Daoy (cell line): ENCODE measurements at places on chromosomes 1 and 21.
A peak's percentile ranks its signal among the peaks of the same experiment; 100 is the strongest.

GRCh38 chr1:102751111-102751510 lies 357.2 kb downstream of the COL11A1 start:
- DNase-seq: no peak

- no peak for DNase-seq
These were observed 177.1 kb downstream of the HHAT start for GRCh38 chr1:210505601-210506496.

DNA sequence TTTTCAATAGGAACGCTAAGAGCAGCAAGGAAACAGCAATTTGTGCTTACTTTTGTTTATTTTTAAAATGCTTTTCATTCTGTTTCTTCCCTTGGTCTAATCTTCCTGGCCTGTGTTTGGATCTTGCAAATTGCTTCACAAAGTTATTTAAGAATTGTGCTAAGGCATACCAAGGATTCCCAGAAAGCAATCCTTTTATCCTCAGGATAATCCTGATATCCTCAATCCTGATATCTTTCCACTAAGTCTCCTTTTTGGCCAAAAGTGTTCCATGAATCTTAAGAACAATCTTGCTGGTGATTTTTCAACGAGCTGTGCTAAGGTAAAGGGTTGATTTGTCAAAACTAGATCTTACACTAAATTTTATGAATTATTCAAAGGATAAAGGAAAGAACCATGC lies 1577.9 kb downstream of the PLA2G4A start:
- no peak for DNase-seq

GRCh38 chr1:100628631-100629081 lies 90.7 kb downstream of the GPR88 start:
- DNase-seq: peak; percentile 23

DNA sequence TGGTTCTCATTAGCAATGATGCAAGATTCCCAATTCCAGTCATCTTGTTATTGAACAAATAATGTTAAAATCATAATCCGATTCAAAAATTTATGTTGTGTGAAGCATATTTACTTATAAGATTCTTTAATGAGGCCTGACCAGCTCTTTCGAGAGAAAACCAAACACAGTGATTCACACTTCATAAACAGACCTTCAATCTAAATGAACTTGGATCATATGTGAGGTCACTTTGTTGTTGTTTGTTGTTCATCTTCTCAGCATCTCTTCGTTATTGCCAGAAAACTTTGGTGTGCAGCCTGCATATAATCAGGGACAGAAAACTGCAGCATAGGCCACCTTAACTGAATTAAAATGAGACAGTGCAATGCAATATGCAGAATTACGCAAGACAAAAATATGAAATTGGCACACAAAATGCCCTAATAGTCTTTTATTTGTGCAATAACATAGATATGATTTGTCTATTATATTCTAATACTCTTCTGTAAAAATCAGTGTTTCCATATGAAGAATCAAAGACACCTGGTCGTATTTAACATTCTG lies 30.1 kb downstream of the NCAM2 start:
- DNase-seq: no peak

DNA sequence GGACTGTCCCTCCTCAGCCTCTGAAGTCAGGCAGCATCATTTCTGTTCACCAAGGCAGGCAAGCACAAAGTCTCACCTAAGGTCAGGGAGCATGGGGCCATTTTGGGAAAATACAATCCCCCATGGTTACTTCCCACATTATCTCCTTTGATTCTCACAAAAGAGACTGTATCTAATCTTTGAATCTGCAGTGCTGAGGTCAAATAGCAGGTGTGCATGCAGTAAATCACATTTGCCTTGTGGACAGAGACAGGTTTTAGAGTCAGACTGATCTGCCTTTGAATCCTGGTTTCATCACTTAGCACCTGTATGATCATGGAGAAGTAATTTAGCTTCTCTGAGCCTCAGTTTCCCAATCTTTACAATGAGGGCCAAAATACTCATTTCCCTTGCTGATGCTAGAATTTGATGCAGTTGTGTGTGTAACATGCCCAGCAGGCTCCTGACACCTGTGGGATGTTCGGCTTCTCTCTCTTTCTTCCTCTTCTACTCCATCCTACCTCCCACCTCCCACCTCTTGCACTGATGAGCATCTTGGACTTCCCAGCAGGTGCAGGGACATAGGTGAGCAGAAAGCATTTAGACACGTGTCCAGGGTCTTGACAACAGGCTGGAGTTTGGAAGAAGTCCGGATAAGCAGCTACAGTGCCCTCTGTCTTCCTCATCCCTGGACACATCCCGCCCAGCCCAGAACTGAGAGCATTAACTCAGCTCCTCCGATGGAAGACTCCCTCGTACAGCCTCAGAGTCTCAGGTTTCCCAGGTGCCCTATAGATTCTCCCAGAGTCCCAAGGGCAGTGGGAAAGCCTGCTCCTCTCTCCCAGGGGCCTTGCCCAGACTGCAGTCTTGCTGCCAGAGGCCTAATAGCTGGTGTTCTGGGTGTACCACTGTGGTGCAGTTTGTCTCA lies 18.9 kb downstream of the NENF start:
- DNase-seq: no peak

- DNase-seq: peak; percentile 93
These were observed at the start of gene CAPN2 for GRCh38 chr1:223712194-223712849. Gene CAPN2 (plus strand): TSS chr1:223712539. CDS start chr1:223712641, 102 bp downstream.

GRCh38 chr21:33121715-33122475 lies 52.0 kb downstream of the OLIG1 start:
- peak; percentile 64 for DNase-seq

GRCh38 chr1:174297351-174297750 lies 138.0 kb downstream of the RABGAP1L start:
- DNase-seq: no peak

DNA sequence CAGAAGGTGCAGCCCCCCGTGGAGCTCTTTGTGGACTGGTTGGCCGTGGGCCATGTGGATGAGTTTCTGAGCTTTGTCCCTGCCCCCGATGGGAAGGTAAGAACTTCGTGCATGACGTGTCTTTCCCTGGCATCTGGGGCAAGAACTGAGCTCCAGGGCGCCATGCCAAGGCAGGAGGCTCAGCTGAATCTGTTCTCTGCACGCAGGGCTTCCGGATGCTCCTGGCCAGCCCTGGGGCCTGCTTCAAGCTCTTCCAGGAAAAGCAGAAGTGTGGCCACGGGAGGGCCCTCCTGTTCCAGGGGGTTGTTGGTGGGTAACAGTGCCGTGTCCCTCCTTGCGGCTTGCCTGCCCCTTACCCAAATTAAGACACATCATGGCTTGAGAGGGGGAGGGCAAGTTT lies 27.7 kb downstream of the PADI3 start:
- DNase-seq: peak; percentile 96

- no peak for DNase-seq
These were observed 23.7 kb downstream of the SNX27 start for GRCh38 chr1:151635479-151636072.

DNA sequence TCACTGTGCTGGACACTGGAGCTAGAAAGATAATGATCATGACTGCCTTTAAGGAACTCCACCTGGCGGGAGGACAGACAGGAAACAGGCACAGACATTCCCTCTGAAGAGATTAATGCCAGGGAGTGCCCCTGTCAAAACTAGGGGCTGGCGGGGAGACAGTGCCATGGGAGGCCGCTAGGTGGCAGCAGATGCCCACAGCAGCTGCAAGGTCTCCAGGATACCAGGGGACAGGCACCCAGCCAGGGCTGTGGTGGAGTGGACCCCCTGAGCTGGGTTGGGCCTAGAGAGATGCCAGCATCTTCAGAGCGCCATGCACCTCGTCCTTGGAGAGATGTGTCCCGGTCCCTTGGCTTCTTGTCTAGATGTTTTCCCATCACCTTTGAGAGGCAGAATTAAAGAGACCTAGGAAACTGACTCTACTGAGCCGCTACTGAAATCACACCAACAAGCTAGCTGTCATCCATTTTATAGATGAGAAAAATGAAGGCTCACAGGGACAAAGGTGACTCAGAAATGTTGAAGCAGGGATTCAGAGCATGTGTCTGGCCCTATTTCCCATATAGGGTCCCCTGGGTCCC lies 3.6 kb downstream of the REN start:
- DNase-seq: peak; percentile 82

DNA sequence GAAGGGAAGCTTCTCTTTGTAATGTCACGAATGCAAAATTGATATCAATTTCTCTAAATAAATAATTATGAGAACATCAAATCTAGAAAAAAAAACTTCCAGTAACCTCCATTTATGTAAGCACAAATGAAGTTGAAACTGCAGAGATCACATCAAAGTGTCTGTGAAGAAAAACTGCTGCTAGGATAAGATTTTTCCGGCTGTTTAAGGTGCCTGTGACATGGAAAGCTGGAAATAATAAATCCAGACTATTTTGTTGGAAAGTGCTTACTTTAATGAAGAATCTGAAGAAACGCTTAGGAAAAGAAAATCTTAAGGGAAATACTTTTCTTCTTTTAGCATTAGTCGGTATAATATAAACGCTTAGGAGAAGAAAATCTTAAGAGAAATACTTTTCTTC lies 57.0 kb downstream of the CHRM3 start:
- DNase-seq: no peak

GRCh38 chr1:160547422-160547821 lies 24.4 kb upstream of the SLAMF6 start:
- no peak for DNase-seq

GRCh38 chr21:32921632-32922230 lies 104.0 kb upstream of the OLIG2 start:
- DNase-seq: peak; percentile 31

DNA sequence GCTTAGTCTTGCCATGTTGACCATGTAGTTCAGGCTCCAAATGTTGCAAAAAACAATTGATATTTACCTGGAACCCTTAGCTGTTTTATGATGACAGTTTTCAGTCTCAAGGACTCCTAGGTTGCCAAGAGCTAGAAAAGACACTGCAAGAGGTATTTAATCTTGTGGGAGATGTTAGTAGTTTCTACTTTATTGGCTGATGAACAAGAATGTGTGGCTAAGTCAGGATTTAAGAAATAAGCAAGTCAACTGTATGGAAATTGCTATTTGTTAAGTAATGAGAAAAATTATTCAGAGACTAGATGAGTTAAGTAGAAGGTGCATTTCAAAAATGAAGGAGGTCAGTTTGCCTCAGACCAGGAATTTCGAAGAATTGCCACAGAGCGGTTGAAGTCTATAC lies 639.7 kb upstream of the USP24 start:
- no peak for DNase-seq

DNA sequence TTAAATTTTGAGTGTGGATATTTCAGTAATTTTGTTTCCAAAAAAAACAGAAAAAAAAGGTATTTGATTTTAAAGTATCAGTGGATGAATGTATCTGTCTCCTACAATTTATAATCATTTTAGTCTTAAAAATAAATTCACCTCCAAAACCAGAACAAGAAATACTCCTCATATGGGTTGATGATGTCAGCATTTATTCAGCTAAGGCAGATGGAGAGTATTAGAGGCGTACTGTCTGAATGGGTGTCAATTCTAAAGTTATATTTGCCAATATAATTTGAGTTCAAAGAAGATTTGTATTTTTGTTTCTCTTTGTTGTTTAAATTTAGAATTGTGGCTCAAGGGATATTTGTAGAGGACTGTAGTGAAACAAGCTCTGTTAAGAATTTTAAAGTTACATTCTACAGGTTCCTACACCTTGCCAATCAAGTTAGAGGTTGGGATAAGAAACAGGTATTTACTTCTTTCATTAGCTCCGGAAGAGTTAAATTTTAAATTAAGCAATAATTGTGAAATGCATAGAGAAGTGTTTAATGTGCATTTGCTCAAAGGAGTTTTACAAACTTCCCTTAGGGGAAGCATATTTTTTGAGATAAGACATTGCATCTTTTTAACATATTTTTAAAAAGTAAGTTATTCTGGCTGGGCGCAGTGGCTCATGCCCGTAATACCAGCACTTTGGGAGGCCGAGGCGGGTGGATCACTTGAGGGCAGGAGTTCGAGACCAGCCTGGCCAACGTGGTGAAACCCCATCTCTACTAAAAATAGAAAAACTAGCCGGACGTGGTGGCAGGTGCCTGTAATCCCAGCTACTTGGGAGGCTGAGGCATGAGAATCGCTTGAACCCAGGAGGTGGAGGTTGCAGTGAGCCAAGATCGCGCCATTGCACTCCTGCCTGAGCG lies 1.2 kb downstream of the PLA2G4A start:
- no peak for DNase-seq

DNA sequence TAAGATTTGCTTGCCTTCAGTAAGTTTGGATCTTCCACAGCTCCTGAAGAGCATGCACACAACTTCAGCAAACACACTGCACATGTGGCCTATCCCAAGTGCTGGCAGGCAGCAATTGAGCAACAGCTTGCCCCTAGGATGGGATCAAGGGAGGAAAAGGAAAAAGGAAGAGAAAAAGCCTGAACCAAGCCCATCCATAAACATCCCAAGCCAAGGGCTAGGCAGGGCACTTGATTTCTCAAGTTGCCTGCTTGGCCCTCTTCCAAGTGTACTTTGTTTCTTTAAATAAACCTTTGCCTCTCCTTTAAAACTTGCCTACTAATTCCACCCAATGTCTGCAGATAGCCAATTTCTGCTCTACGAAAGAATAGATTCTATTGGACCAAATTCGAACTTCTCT lies 49.0 kb upstream of the OLFM3 start:
- DNase-seq: no peak
